ENCODE measurements at places on chromosomes 16 and 17.

DNA sequence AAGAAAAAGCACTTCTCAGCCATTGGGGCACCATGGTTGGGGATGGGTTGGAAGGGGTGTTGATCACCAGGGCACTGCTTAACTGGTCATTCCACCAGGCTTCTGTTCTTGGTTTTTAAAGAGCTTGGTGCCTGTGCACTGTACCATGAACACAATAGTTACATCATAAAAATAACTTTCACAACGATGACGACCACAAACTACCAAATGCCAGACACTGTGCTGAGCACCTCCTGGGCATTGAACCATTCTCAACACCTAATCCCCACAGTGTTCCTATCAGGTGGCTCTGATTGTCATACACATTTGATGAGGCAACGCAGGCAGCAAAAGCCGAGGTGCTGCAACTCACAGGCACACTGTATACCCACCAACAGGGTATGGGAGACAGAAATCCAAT, 208.0 kb downstream of the FOXL1 start:
- no peak for DNase-seq

GRCh38 chr16:10982465-10983150, 38.2 kb downstream of the CLEC16A start:
- no peak for DNase-seq

GRCh38 chr17:15278380-15278779, 13.3 kb upstream of the PMP22 start:
- no peak for DNase-seq

GRCh38 chr17:62090021-62090824, 25.1 kb upstream of the MED13 start:
- DNase-seq = no peak

DNA sequence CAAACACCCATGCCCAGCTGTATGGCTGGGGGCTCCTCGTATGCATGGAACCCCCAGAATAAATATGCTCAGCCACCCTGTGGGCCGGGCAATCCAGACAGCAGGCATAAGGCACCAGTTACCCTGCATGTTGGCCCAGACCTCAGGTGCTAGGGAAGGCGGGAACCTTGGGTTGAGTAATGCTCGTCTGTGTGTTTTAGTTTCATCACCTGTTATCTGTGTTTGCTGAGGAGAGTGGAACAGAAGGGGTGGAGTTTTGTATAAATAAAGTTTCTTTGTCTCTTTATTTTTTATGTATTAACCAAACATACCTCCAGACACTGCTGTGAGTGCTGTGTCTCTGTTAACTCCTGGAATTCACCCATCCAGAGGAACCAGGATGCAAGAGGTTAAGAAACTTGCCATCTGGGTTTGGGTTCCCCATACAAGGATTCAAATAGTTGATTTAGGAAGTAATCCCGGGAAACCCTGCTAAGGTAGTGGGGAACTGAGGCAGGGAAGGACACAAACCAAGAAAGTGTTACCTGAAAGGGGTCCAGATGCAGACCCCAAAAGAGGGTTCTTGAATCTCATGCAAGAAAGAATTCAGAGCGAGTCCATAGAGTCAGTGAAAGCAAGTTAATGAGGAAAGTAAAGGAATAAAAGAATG, 37.4 kb upstream of the IL21R start:
- no peak for DNase-seq

DNA sequence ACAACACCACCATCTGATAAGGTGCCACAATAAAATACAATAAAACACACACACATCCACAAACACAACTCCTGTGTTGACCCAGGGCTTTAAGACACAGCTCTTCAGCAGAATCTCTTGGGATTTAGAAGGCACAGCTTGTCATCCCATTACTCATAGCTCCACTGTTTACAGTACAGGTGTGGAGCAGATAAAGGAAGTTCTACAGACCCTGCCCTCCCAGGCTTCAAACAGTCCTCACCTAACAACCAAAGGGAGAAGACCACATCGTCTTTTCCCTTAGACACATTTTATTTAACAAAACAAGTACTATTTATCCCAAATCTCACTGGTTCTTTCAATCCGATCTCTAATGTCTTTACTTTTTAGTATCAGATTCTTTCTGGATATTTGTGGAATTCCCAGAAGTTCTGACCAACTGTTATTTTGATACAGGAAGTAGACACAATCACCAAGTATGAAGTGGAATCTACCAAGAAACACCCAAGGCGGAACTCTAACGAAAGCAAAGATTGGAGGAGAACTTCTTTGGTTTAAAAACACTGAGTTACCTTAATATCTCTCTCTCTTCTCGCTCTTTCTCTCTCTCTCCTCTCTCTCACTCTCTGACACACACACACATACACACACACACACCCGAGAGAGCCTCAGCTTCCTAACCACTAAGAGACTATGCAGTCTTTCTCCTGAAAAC, 46.1 kb downstream of the CYTH1 start:
- DNase-seq = no peak

- no peak for DNase-seq
Measured at GRCh38 chr17:12637745-12638651, 27.7 kb upstream of the MYOCD start.
